ENCODE measurements at places on chromosomes 2 and 18.

- no peak for DNase-seq
Observed at GRCh38 chr2:47277187-47277586, 122.1 kb upstream of the STPG4 start.

- no peak for DNase-seq
Observed at GRCh38 chr18:41576643-41577042, 378.4 kb upstream of the PIK3C3 start.

- no peak for DNase-seq
Observed at GRCh38 chr2:8729939-8730338, 48.1 kb downstream of the ID2 start.

DNA sequence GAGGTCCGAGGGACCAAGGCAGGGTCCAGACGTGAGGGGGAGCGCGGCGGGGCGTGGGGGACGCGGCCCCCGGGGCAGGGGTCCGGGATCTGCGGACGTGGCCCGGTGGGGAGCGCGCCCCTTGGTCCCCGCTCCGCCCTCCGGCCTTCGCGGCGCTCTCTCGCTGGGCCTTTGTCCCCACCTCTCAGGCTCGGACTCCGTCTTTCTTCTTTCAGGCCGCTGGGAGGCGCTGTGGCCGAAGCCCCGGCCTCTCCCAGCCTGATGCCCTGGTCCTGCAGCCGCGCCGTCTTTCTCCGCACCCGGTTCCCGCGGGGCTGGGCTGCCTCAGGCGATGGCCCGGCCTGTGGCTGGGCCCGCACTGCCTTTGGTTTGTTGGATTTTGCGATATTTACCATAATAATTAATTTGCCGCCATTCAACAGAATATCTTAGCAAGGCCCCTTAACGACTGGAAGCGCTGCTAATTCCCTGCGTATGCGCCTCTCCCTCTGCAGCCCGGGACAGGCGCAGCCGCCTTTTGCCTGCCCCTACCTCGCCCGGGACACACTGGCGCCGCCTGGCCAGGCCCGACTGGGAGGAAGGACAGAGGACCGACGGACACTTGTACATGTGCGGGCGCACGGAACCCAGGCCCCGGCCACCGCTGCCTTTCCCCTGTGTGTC, 10.8 kb downstream of the SIX3 start:
- DNase-seq: no peak

DNA sequence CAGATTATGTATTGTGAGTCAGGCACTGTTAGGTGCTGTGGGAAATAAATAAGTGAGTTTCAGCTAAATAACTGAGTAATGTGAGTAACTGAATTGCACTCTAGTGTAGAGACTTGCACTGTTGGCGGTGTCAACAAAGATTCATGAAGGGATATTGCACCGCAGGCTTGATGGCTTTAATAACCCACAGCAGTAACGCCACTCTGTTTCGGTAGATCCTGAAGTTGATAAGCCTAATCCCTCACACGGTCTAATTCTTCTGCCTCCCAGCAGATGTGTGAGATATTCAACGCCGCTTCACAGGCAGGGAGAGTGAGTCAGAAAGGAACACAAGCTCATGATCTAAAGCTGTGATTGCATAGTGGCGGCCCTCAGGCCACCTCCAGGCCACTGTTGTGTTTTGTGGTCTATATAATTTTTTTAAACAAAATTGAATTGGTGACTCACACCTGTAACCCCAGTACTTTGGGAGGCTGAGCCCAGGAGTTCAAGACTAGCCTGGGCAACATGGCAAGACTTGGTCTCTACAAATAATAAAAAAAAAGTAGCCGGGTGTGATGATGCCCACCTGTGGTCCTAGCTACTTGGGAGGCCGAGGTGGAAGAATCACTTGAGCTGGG, 94.3 kb downstream of the LIPG start:
- DNase-seq: peak; percentile 97

GRCh38 chr18:48200631-48201336, 208.4 kb downstream of the ZBTB7C start:
- no peak for DNase-seq

- DNase-seq: no peak
Observed at GRCh38 chr2:94984964-94985575, 40.4 kb upstream of the MAL start.

- DNase-seq: no peak
Observed at GRCh38 chr2:150963336-150963735, 298.3 kb downstream of the RBM43 start.

- DNase-seq: no peak
Observed at GRCh38 chr2:126827371-126827770, 71.3 kb upstream of the TEX51 start.

DNA sequence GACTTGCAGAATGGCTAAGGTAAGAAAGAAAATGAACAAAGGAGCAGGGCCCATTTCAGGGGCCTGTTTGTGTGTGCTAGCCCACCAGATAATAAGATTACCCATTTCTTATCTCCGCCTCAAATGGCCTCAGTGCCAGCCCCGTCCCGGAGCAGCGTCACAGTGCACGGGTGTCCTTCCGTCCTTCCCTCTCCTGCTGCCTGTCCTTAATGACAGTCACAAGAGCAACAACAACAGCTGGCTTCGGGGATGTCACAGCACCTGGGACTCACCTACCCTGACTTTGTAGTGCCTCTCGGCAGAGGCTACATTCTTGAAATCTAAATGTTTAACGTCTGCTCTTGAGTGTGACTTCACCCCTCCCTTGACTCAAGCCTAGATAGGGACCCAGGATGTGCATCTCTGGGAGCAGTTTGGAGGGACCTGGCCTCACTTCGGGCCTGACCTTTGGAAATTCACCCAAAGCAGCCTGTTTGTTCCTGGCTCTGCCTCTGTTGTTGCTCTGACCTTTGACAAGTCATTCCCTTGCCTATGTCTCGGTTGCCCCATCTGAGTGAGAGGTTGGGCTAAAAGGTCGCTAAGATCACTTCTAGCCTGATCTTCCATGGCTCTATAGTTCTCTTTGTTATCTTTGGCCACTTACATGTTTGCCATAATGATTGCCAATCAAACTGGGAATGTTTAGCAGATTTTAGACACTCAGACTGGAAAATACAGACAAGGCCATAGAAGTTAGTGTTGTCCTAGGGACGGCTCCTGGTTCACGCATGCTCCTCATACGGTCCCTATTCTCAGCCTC, 122.5 kb downstream of the KLHL29 start:
- DNase-seq: no peak

- DNase-seq: no peak
Observed at GRCh38 chr2:72126186-72127100, 21.2 kb downstream of the CYP26B1 start.

- DNase-seq: no peak
Observed at GRCh38 chr2:128028668-128029054, 802 bp upstream of the SAP130 start.

DNA sequence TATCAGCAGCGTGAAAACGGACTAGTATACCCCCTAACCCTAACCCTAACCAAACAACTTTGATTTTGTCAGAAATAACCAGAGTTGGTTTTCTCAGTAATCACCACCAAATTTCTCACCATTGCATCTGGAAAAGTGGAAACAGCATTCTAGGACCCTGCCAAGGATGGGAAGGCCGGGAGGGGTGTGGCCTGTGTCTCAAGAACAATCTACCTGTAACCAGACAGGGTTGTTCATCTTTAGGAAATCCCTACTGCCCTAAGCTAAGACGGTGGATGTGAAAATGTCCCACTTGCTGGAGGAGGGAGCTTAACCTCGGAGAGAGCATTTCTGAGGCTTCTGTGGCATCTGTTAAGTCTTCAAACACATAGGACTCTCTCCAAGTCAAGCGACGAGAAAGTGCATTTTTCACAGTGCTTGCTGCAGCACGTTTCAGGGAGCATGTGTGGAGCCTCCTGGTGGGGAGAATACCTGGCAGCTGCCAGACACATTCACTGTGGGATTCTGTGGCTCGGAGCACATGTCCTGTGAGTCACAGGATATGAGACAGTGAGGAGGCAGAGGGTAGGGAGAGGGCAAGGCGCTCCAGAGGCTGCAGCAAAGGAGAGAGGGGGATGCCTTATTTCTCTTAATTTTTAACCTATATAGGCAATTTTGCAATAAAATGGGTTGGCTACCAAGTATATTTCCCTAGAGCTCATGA, 207.5 kb downstream of the SPP2 start:
- DNase-seq: peak; percentile 99

GRCh38 chr2:197307933-197308521, 2.6 kb downstream of the ANKRD44 start:
- DNase-seq: no peak

DNA sequence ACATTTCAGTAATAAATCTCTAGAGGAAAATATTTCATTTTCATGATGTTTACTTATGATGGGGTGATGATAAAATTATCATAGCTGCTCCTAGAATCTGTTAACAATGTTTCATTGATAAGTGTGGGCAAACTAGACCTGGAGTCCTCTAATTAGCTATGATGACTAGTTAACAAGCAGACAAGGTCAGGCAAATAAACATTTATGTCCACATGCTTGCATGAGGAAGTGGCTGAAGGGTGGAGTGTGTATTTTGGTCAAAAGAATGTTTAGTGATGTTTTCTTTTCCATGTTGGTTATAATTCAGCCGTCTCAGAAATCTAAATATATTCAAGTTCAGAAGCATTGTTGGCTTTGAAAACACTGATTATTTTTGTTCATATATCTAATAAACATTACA, 99.9 kb upstream of the FN1 start:
- DNase-seq: no peak

DNA sequence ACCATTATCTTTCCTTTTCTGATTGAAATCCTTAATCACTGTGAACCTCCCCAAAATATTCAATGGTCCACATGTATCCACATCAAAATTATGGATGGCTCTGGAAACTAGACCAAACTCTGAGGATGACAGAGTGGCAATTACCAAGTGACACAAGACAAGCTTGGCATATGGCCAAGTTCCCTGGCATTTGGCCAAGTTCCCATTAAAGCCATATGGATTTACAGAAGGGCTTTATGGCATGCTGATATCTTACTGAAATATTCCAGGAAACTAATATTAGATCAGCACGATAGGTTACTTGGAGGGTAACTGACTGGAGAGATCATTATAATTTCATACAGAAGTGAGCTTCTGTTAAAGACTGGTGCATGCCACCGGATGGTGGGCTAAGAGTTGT, 21.9 kb upstream of the CERS6 start:
- DNase-seq: no peak

GRCh38 chr2:146979746-146980145, 865.1 kb upstream of the ACVR2A start:
- no peak for DNase-seq

DNA sequence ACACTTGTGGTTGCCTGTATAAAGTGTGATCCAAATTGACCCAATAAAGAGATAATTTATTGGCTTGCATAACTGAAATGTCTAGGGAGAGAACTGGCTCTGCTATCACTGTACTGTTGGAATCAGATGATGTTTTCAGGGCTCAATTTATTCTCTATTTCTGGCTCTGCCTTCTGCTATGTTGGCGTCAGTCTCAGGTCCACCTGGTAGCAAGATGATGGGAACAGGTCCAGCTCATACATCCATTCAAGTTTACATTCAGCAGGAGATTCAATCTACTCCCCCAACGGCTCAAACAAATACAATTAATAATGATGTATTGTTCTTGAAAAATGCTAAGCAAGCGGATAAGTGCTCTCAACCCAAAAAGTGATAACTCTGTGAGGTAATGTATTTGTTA, 297.7 kb upstream of the SYT4 start:
- DNase-seq: no peak

GRCh38 chr2:133814890-133815289, 246.6 kb upstream of the NCKAP5 start:
- no peak for DNase-seq

- DNase-seq: no peak
Observed at GRCh38 chr2:160201849-160202539, 1.9 kb upstream of the ITGB6 start.

DNA sequence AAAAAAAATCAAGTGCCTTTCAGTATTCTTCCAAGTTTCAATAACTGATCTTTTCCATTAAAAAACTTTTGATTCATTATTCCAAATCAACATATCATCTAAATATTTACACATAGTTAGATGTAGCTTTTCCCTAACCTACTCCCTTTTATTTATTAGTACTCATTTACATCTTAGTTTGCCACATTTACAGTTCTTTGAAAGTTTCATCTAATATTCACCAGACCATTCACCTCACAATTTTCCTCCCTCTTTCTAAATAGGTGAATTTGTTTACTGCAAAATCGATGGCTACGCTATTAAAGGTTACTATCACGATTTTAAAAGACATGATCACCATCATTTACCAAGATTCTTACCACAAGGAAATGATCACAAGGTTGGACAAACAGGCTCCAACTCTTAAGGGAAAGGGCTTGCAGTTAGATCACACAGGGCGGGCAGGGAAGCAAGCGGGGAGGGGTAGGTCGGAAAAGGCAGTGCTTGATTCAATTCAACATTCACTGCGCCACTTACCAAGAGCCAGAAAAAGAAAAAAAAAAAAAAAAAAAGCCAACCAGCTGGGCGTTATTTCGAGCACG, 654 bp upstream of the MARCHF7 start:
- DNase-seq: no peak

- DNase-seq: no peak
Observed at GRCh38 chr18:56202678-56203077, 435.7 kb downstream of the TXNL1 start.

DNA sequence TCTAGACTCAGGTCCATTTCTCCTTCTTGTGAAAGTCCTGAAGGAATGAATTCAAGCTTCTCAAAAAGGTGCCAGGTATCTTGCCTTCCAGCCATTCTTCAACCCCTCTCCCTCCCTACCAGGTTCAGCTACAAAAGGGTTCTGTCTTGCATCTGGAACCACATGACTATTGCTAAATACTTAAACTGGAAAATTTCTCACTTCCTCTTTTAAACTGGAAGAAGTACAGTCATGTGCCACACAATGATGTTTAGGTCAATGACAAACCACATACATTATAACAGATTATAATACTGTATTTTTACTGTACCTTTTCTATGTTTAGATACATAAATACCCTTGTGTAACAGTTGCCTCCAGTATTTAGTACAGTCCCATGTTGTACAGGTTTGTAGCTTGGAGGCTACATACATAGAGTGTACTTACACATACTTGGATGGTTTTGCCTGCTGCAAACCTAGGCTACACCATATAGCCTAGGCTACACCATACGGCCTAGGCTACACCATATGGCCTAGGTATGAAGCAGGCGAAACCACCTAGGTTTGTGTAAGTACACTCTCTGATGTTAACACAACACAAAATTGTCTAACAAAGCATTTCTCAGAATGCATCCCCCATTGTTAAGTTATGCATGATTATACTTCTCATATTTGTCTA, 142.0 kb upstream of the DNMT3A start:
- DNase-seq: no peak

DNA sequence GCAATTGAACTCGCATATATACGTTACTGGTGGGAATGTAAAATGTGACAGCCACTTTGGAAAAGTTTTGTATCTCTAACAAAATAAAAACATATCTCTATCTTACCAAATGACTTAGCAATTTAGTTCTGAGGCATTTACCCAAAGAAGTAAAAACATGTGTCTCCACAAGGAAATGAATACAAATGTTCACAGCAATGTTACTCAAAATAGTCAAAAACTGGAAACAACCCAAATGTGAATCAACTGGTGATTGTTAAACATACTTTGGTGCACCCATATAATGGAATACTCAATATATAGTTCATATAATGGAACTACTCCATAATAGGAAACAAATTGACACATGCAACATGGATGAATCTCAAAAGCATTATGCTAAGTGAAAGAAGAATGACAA, 70.4 kb upstream of the DNER start:
- no peak for DNase-seq
